ENCODE measurements at places on chromosomes 7 and 10.

DNA sequence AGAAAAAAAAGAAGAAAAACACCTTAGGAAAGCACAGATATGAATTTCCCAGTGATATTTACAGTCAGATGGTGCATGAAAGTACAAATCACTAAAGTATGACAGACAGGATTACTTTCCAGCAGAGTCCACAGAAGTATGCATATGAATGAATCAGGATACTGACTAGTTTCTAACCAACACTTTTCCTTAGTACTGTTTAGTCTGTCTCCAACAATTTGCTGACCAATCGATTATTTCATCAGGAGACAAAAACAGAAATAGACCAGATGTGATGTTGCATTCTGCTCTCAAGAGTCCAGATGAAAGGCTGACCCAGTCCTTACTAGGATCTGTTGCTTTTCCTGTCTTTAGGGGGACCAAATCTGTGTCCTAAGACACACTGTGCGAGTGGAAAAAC, 14.6 kb downstream of the SLC35B4 start:
- no peak for DNase-seq

GRCh38 chr10:54914049-54914448, 113.0 kb upstream of the PCDH15 start:
- no peak for DNase-seq

GRCh38 chr10:29600821-29601220, 34.0 kb downstream of the SVIL start:
- DNase-seq: no peak

DNA sequence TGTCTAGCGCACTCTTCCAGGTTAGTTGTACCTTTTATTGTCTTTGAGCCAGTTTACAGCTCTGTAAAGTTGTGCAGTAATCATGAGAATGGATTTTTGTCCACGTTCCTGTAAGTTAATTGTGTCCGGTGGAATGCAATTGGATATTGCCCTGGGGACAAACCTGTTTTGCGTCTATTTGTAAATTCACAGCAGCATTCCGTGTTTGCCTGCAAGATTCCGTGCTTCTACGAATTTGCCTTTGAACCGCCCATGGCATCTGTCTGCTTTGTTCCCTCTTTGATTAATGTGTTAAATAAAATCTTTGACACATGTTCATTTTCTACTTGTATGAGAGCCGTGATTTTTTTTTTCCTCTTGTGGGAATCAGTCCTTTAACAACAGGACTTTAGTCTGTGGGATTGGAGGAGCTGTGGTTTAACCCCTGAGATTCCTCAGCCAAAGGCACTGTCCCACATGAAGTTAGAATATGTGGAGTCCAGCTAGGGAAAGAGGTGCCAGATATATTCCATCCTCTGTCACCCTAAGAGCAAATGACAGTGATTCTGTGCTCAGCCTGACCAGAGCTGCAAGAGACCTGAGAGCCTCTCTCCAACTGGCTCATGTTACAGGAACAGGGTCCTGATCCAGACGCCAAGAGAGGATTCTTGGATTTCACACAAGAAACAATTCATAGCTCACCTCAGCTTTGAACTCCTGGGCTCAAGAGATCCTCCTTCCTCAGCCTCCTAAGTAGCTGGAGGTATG, 126.3 kb downstream of the COL26A1 start:
- DNase-seq: no peak

- DNase-seq: no peak
Measured at GRCh38 chr7:116969371-116969902, 16.1 kb downstream of the ST7 start.

DNA sequence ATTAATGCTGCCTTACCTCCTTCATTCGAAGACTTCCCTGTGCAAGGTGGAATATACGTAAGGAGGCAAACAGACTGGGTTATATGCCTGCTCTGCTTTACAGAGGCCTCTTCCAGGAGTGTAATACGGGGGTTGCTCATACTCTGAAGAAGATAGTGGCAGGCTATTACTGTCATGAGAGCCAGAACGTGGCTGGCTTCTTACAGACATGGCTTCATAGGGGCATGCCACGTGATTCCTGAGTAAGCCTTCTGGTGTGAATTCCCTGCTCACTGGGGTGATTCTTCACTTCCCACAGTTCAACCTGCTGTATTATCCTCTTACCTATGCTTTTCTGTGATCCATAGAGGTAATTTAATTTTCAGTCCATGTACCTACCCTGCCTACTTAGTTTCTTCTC, 141.8 kb downstream of the ST7 start:
- DNase-seq: no peak

GRCh38 chr10:6347391-6347951, 144.7 kb downstream of the PFKFB3 start:
- DNase-seq: no peak

DNA sequence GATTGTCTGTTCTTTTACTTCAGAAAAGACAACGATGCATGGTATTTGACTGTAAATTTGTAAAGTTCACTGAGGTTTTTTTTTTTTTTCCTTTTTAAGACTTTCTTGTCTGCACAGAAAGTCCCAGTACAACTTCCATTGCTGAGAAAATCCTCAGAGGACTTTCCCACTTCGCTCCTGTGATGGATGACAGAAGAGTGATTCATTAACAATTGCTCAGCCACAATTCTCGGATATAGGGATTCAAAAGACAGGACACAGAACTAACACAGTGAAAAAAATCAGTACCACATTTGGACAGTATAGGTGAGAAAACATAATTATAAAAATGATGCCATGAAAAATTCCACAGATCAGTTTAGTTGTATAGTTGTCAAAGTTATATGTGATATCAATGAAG, 48.0 kb downstream of the SEC23IP start:
- DNase-seq: no peak

Measured in liver (tissue), 10 donors.